ENCODE measurements at places on chromosomes 2 and 18.

- no peak for DNase-seq
These were observed 12.7 kb upstream of the CDK15 start for GRCh38 chr2:201793631-201794030.

- no peak for DNase-seq
These were observed 162.6 kb upstream of the SLC39A10 start for GRCh38 chr2:195494451-195494850.

- no peak for DNase-seq
These were observed 136.7 kb upstream of the NCK2 start for GRCh38 chr2:105607920-105608504.

DNA sequence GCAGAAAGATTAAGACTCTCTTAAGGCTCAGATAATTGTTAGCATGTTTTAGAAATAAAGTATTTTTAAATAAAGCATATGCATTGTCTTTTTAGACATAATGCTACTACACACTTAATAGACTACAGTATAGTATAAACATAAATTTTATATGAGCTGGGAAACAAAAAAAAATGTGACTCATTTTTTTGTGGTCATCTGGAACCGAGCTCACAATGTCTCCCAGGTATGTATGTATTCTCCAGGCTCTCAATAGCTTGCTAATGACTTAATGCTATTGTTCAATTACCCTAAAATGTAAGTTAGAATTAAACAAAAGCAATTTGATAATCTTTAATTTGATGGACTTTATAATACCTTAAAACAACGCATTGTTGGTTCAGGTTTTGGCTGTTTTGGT lies 167.2 kb downstream of the NUP35 start:
- no peak for DNase-seq

GRCh38 chr18:8162802-8163201 lies 446.4 kb upstream of the RAB12 start:
- DNase-seq = no peak

DNA sequence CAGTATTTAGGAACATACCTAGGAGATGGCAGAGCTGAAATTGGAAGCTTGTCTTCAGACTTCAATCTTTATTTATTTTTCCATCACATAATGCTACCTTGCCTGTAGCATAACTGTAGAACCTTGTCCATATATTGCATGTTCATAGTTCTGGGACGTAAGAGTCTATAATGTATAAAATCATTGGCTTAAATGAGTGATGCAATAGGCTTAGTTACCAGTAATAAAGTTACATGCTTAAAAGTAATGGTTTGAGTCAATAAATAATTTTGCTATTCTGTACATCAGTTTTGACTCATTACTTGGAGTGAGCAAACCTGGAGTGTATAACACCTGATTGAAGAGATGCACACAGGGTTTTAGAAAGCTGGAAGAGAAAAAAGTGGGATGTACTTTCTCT lies 229.3 kb downstream of the CDCA7 start:
- no peak for DNase-seq

DNA sequence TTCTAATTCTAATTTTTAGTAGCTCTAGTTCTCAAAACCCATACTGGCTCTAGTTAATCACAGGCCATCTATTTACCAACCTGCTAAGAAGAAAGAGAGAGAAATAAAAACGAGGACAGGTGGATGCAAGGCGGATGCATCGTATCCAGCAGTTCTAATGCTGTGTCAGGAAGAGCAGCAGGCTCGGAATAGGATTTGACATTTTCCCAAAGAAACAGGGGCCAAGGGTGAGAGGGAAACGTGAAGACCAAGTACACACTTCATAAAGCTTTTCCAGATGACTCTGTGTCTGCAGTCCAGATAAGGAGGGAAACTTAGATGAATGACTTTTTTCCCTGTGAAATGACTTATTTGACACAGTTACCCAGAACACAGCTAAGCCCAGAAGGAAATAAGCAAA lies 117.5 kb downstream of the ESCO1 start:
- DNase-seq = no peak

DNA sequence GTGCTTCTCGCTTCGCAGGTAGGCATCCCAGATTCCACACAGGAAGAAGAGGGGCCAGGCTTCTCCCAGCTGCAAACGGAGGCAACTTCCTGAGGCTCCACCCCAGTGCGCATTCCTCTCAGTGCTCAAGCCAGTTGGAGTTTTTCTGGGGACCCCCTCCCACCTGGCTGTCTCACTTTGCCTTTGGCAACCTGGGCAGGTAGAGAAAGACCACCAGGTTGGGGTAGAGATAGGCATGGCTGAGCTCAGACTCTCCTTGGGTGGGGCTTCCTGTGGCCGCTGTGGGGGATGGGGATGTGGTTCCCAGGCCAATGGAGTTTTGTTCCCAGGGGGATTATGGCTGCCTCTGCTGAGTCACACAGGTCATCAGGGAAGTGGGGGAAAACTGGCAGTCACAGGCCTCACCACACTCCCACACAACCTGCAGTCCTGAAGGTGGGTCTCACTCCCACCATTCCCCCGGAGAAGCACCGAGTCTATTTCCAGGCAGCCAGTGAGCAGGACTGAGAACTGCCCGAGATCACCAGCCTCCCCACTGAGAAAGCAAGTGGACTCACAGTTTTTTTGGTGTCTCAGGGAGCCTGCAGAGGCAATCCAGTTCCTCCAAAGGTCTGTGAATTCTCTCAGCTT lies 38.1 kb downstream of the SLC39A10 start:
- no peak for DNase-seq

DNA sequence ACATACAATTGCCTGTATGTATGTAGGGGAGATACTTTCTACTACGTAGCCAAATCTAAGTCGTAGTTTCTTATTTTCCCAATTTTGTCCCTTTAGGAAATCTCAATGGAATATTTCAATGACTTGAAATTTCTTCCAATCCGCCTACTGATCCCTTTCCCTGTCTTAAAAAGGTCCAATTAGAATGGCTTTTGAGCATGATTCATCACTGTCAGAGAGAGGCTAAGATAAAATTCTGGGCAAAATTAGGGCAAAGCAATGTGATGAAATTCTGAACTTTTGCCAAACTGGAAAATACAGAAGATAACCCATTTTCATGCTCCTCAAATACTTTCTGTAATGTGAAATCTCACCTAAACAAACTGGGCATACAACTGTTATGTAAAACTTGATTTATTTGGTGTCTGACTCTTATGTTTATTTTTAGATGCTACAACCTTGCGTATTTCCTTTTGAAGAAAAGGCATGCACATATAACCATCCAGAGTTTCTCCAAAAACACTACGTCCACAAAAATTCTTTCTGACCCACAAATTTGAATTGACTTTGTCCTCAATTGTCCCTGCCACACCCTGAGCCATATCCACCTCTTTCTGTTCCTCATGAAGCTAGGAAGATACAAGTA lies 147.1 kb downstream of the IKZF2 start:
- DNase-seq = no peak

DNA sequence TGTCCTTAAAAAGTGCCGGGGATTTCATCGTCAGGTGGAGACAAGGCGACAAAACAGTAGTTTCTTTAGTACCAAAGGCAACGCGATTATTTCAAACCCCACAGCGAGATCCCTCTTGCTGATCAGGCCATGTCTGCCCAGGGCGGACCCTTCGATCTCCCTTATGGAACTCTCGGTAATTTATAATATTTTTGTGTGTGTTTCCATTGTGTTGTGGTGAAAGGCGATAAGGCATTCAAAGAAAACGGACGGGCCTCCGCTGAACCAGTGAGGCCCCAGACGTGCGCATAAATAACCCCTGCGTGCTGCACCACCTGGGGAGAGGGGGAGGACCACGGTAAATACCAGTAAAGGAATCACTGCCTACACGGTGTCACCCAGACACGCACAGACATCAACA lies 1.4 kb upstream of the GAD1 start:
- DNase-seq = no peak

- no peak for DNase-seq
These were observed 147.0 kb upstream of the LHCGR start for GRCh38 chr2:48902521-48902920.
